ENCODE measurements at places on chromosomes 6 and 20.

- DNase-seq: no peak
Observed at GRCh38 chr6:378958-379409, 12.6 kb upstream of the IRF4 start.

DNA sequence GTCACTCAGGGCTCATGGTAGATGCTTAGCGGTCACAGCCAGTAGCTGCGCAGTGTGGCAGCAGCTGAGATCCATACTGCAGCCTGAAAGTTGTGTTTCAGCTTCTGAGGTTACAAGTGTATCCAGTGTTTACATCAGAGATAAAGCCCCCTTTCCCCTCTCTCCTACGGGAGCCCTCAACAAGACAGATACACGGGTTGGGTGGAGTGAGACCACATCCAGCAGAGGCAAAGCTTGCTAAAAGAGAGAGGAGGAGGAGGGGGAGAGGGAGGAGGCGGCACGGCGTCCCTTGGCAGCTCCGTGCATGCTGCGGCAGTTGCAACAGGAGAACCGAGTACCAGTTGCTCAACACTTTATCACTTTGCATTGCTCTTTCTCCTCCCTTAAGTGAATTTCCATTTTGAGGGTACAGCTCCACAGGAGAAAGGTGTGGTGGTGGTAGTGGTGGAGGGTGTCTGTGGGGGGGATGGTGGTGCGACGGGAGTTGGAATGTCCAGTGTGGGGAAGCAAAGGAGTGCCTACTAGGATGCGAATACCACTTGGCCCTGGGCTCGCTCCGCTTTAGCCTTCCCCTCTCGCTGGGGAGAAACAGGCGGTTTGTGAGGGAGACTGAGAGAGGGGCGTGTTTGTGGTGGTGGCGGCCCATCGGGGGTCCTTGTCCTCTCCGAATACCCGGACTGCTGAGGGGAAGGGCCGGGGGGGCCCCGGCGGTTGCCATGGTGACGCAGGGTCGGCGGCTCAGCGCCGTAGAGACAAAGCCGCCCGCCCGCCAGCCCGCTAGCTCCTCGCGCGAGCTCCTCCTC lies 405 bp upstream of the RNF182 start:
- peak; percentile 19 for DNase-seq

DNA sequence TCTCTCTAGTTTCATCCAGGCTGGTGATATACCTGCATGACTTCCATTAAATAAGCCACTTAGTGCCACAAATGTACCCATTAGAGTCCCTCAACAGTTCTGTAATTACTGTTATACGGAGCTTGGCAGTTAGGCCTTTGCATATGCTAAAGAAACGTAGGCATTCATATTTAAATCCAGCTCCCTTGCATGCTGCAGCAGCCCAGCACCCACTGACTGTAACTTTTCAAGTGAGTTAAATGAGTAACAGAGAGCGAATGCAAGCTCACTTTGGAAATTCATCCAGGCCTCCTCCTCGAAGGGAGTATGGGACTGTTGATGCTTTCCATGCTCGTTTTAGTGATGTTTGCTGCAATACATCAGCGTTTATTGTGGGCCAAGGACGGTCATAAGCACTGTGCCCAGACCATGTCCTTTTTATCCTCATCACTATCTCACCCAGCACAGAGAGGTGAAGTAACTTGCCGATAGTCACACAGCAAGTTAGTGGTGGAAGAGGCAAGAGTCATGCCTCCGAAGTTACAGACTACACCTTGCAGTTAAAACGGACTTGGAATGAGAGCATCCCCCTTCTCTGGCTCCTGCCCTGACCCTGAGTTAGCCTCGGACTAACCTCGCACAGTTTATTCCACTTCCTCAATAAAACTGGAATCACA lies 179.4 kb upstream of the PDE10A start:
- no peak for DNase-seq

DNA sequence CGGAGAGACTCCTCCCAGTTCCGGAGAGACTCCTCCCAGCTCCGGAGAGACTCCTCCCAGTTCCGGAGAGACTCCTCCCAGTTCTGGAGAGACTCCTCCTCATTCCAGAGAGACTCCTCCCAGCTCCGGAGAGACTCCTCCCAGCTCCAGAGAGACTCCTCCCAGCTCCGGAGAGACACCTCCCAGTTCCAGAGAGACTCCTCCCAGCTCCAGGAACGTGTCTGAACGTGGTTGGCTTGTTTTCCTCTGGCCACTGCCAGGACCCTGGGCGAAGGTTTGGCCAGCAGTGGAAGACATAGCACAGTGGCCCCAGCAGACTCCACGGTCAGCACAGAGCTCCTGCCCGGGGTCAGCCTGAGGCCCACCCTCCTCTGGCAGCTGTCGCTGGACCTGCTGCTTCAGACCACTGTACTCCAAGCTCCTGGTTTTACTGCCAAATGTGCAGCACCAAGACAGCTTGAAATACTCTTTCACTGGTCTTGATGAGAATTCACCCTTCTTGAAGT lies 122.3 kb upstream of the AFDN start:
- no peak for DNase-seq

- no peak for DNase-seq
Observed at GRCh38 chr20:14691994-14692393, 354.6 kb upstream of the FLRT3 start.

DNA sequence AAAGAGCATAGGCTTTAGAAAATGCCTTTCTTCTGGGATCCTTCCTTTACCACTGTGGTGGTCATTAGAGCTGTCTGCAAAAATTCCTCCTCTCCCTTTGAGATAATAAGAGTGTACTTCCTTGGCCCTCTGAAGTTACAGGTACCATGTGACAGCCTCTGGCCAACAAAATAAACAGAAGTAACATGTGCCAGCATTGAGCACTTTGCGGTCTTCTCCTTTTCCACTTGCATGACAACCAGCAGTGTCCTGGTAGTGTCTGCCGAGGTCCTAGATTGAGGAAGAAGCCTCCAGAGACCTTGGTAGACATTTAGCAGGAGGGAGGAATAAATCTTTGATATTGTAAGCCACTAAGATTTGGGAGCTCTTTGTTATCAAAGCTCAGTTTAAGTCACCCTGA lies 87.5 kb upstream of the ARID1B start:
- DNase-seq: no peak

GRCh38 chr20:6070829-6071695 lies 17.2 kb upstream of the LRRN4 start:
- no peak for DNase-seq

- DNase-seq: no peak
Observed at GRCh38 chr20:63403403-63404105, 42.4 kb upstream of the CHRNA4 start.

DNA sequence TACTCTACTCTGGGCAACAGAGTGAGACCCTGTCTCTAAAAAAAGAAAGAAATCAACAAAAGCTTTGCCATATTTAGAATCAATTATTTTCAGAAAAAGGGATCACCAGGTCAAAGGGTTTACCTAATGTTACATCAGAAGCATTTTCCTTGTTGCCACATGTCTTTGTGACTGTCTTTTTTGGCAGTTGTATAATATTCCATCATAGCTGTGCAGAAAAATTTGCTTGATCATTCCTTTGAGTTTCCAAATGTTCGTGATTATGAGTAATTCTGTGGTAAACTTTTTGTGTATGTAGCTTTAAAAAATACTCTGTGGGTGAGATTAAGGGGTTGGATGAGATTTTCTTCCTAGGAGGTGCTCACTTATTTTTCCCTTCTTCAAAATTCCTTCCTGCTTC lies 26.4 kb downstream of the PNPLA1 start:
- no peak for DNase-seq

GRCh38 chr6:161215193-161215592 lies 58.7 kb downstream of the AGPAT4 start:
- DNase-seq: no peak

DNA sequence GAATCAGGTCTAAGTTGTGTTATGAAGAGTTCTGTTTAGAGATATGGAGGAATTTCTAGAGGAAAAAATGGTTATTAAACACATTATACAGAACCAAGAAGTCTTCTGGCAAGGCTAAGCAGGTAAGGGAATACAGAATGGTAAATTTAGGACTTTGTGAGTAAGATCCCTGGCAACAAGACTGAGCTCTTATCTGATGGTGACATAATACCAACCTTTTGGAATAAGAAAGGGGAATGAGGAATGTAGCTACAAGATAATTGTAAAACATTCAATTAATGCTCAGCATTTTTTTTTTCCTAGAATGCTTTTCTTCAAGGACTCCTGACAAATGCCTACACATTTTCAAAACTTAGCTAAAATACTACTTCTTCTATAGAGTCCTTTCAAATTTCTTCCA lies 51.8 kb downstream of the CYB5R4 start:
- no peak for DNase-seq

DNA sequence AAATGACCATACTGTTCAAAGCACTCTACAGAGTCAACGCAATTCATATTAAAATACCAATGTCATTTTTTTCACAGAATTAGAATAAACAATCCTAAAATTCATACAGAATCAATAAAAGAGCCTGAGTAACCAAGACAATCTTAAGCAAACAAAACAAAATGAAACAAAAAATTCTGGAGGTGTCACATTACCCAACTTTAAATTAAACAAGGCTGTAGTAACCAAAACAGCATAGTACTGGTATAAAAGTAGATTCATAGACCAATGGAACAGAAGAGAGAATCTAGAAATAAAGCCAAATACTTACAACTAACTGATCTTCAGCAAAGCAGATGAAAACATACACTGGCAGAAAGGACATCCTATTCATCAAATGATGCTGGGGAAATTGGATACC lies 346.9 kb upstream of the JAG1 start:
- DNase-seq: no peak

- DNase-seq: no peak
Observed at GRCh38 chr20:6819599-6819998, 52.1 kb downstream of the BMP2 start.

- no peak for DNase-seq
Observed at GRCh38 chr6:43183441-43183840, 1.4 kb downstream of the CUL9 start.

DNA sequence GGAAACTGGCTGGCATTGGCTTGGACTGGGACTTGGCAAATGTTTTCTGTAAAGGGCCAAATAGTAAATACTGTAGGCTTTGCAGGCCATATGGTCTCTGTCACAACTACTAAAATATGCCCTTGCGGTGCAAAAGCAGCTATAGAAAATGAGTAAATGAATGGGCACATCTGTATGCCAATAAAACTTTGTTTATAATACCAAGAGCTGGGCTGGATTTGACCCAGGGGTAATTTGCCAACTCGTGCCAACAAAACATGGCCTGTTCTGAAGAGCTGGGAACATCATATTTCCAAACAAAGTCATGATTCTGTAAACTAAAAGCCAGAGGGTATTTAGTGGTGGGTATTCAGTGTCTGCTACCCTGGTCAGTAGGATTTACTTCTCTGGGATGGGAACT lies 320.1 kb upstream of the SOX4 start:
- DNase-seq: no peak

GRCh38 chr6:157021993-157022740 lies 245.0 kb downstream of the ARID1B start:
- DNase-seq: peak; percentile 76

GRCh38 chr20:14334306-14334930 lies 3.0 kb downstream of the FLRT3 start:
- DNase-seq: no peak

DNA sequence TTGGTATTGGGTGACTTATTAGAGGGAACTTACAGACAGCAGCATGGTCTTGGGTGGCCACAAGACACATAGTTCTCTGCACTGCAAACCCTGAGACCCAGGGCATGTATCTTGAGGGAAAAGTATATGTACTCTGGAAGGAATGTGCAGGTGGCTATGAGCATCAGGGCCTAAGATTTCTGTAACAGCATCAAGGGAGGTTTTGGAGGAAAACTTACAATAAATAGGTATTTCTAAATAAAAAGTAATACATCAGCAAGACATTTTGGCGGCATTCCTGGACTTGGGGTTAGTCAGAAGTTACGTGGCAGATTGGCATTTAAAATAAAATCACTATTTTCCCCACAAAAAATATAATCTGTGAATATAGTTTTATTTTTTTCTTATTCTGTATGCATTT lies 8.0 kb upstream of the STX7 start:
- DNase-seq: no peak

DNA sequence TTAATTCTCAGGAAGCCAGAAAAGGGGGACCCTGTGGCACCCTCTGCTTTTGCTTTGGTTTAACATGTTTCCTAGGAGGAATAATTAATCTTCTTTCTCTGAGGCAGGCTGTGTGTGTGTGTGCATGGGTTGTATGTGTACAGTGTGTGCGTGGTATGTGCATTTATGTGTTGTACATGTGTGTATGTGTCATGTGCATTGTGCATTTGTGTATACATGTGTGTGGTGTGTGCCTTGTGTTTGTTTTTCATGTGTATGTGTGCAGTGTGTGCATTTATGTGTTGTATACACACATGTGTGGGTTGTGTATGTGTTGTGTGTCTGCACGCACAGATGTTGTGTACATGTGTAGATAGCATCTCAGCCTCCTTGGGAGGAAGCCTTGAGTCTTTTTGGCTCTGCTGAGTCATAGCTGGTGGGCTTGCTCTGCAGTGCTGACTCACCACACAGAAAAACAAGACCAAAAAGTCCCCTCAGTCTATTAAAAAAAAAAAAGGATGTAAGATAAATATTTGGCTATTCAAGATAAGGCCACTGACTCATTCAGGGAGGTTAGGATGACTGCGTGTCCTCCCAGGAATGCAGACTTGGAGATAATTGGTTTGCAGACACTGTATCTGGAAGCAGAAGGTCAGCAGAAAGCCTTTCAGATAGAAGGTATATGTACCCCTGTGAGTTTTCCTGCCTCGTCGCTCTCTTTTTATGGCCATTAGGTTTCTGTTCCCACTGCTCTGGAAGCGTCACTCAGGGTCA lies 58.6 kb downstream of the SYNJ2 start:
- DNase-seq: peak; percentile 78

DNA sequence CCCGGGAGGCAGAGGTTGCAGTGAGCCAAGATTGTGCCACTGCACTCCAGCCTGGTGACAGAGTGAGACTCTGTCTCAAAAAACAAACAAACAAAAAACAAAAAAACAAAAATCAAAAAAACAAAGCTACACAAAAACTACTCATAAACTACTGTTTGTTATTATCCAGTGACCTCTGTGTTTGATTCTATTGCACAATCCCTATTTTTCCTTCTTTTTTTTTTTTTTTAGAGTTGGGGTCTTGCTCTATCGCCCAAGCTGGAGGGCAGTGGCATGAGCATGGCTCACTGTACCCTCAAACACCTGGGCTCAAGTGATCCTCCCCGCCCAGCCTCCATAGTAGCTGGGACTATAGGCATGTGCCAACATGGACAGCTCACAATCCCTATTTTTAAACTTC lies 92.7 kb downstream of the FAM217A start:
- DNase-seq: no peak

GRCh38 chr20:48892891-48893290 lies 28.6 kb upstream of the ARFGEF2 start:
- no peak for DNase-seq
